ENCODE measurements at places on chromosomes 11 and 22.

GRCh38 chr11:19907008-19907579 lies 194.5 kb downstream of the NAV2 start:
- DNase-seq: no peak

DNA sequence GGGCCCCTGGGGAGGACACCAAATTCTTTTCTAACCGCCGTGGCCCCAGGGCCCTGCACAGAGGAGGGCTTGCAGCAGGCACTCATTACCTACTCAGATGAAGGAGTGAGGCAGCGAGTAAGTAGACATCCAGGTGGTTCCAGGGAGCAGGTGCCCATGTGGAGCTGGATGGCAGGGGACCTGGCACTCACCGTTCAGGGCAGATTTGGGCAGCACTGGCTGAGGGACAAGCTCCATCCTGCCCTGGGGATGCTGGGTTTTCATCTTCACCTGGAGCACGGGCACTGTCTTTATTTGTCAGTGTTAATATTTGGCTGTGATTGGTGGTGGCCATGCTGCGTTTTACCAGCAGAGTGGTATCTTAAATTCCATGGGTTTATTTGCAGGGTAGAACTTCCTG lies 1182.7 kb downstream of the BRD1 start:
- DNase-seq: no peak

DNA sequence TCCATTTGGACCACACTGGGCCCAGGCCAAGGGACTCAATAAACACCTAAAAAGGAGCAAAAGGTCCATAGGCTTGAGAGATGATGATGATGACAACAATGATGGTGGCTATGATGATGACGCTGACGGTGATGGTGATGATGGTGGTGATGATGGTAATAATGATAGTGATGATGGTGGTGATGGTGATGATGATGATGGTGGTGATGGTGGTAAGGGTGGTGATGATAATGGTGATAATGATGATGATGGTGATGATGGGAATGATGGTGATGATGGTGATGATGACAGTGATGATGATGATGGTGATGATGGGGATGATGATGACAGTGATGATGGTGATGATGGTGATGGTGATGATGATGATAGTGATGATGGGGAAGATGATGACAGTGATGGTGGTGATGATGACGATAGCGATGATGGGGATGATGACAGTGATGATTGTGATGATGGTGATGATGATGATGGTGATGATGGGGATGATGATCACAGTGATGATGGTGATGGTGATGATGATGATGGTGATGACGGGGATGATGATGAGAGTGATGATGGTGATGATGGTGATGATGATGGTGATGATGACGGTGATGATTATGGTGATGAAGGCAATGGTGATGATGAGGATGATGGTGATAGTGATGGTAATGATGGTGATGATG lies 7.1 kb upstream of the RASD2 start:
- DNase-seq: no peak

DNA sequence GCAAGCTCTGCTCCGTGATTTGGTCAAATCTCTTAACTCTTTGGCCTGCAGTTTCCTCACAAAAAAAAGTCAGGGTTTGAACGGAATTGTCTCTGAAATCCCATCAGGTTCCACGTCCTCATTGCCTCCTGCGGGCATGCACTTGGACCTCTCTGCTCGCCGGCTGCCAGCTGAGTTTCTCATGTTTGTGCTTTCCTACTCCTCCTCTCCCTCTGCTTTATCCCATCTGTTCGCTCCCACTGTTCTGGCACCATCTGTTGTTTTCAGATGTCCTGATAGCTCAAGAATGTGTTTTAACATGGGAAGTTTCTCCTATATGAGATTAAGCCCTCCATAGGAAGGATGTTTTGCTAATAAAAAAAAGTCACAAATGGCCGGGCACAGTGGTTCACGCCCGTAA lies 49.4 kb upstream of the ARHGAP42 start:
- no peak for DNase-seq

DNA sequence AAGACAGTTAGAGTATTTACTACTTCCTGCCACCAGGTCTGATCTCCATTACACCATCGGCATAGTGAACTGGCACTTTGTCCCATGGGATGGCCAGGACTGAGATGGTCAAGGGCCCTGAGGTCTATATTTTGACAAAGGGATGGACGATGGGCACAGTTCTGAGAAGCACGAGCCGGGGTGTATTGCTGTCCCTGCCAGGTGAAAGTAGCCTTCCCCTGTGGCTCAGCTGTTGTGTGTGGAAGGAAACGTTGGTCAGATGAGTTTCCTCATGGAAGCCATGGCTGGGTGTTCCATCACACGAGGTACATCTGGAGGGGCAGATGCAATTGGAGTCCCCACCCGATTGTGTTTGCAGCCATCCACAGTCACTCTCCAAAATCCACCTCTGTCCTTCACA lies 27.9 kb upstream of the BRSK2 start:
- no peak for DNase-seq

DNA sequence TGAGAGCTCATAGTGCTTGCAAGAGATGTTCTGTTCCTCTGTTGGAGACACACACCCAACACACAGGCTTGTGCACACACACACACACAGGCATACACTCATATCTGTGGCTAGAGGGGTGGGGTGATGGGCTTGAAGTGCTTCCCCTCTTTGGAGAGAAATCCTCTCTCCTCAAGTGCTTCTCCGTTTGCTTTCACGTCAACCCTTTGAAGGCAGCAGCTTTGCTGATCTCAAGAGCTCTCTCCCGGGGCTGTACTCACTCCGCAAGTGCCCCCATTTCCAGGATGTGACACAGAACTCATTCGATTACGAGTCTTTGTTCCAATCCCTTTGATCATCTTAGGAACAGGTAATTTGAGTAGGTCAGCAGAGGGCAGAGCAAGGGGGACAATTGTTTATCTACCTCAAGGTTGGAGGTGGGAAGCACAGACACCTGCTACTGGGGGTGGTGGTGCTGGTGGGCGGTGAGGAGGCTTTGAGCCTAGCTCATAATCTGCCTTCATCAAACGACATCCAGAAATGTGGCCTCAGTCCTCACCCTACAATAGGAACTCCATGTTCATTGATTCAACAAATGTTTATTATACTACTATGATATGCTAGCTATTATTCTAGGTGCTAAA lies 529.8 kb upstream of the CADM1 start:
- no peak for DNase-seq
